Activated T-cell treated with anti-CD3 and anti-CD28 coated beads, Interleukin-2, amount 50 U/mL, for 1 hour (primary cell): ENCODE measurements at places on chromosomes 16 and 17.

GRCh38 chr17:21357281-21357680, 18.9 kb upstream of the KCNJ12 start:
- no peak for DNase-seq

DNA sequence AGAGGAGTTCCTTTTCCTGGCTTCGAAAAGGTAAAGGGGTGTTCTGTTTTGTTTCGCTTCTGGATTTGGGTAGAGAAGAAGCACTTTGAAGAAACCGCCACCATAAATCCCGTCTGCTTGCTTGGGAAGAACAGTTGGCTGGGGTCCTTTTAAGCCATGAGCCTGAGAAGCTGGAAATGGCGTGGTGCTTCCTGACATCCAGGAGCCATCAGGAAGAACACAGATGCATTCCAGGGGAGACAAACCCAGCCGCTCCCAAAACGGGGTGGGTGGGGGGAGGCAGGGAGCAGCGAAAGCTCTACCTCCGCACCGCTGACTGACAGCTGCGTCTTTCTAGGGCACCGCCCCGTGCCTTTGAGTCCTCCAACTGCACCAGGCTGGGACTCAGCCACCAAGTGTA, 91.6 kb downstream of the ZDHHC7 start:
- DNase-seq = no peak

GRCh38 chr16:11593581-11593980, 6.9 kb upstream of the LITAF start:
- DNase-seq = no peak

DNA sequence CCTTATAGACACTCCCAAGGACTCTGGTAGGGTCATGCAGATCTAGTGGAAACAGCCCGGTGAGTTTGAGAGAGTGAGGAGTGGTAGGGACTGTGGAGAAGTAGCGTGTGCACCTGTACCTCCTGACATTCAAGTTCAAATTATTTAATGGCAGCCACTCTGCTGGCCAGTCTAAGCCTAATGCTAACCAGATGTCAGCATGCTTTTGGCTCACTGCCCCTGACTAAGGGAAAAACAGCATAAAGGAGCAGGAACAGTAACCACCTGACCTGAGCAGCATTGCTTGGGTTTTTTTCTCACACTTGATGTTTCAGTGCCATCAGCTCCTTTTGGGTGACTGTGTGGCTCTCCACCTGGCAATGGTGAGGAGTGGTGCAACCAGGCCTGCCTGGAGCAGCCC, 23.8 kb upstream of the SLC12A3 start:
- DNase-seq = no peak

DNA sequence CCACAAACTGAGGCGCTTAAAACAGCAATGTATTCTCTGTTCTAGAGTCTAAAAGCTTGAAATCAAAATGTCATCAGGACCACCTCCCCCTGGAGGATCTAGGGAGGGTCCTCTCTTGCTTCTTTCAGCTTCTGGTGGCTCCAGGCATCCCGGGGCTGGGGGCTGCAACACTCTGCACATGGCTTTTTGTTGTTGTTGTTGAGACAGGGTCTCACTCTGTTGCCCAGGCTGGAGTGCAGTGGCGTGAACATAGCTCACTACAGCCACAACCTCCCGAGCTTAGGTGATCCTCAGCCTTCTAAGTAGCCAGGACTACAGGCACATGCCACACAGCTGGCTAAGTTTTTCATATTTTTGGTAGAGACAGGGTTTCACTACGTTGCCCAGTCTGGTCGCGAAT, 37.0 kb upstream of the SNN start:
- no peak for DNase-seq

DNA sequence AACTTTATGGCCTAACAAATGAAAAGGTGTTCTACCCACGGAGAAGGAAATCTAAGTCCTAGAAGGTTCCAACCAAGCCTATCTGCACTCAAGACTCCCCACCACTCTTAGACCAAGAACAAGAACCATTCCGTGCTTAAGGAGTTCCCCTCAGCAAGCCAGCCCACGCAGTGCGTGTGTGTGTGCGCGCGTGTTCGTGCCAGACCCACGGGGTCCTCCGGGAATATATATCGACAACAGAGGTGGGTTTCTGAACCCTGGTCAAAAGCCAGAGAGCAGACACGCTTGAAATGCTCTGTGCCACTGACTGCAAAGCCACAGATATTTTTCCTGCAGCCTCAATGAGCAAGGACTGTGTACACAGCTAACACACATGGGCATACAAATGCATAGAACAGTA, 70.7 kb downstream of the SLC39A11 start:
- DNase-seq = no peak

GRCh38 chr17:36525888-36526287, 8.8 kb downstream of the MYO19 start:
- DNase-seq = no peak

- no peak for DNase-seq
Measured at GRCh38 chr17:78882540-78883088, 20.4 kb downstream of the CEP295NL start.

DNA sequence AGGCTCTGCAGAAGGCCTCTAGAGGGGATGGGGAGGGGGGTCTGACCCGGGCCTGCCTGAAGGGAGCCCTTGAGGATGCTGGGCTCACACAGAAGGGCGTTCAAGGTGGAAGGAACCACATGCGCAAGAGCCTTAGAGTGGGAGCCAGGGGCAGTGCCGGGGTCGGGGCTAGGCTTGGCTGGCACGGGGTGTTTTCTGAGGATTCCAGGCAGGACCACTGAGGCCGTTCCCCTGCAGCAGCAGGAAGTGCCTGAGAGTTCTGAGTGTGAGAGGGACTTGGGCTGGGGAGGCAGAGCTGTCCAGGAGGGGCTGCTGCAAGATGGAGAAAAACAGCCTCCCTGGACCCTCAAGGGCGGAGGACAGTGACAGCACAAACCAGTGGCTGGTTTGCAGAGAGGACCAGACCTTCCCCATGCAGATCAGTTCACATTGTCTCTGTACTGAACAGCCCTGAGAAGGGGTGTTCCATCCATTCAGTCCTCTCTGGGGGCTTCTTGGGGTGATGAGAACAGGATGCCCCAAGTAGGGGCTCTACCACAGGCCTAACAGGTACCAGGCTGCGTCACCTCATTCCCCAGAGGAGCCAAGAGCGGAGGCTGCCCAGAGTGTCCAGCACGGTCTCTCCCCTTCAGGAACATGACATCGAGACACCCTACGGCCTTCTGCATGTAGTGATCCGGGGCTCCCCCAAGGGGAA, 3.4 kb downstream of the NDRG4 start:
- DNase-seq = no peak

DNA sequence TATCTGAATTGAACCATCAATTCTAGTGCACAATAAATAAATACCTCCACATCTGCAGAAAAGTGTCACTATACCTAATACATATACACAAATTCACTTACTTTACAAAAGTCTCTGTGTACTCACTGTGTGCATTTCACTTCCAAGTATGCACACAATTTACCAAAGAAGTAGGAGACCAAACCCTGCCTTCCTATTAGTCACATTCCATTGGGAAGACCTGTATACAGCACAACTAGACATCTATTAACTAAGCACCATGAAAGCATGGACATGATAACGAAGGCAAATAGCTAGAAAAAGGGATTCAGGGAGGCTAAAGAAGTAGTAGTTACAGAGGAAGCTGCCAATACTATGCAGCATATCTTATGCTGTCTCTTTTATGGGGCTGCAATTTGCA, 139.5 kb downstream of the SNX11 start:
- DNase-seq = no peak

GRCh38 chr16:3019594-3020246, 448 bp upstream of the TNFRSF12A start:
- DNase-seq = no peak

DNA sequence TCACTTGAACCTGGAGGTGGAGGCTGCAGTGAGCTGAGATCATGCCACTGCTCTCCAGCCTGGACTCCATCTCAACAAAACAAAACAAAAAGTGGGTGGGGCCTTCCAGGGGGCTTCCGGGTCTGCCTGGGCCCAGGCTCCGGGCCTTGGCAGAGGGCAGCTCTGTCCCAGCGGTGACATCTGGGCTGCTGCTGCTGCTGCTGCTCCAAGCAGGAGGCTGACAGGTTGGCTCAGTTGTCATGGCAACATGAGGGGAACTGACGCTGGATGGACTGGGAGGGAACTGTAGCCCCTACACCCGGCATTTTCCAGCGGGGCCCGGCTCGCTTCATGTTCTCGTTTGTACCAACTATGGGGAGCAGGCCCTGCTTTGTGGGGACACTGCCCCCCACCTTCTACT, 4.0 kb downstream of the BAIAP3 start:
- no peak for DNase-seq

- DNase-seq = peak; percentile 33
Measured at GRCh38 chr17:36933512-36934143, 3.6 kb upstream of the LHX1 start.

- DNase-seq = no peak
Measured at GRCh38 chr16:63361032-63361624, 1324.9 kb upstream of the CDH8 start.

- no peak for DNase-seq
Measured at GRCh38 chr16:23357761-23358290, 55.7 kb downstream of the SCNN1B start.

DNA sequence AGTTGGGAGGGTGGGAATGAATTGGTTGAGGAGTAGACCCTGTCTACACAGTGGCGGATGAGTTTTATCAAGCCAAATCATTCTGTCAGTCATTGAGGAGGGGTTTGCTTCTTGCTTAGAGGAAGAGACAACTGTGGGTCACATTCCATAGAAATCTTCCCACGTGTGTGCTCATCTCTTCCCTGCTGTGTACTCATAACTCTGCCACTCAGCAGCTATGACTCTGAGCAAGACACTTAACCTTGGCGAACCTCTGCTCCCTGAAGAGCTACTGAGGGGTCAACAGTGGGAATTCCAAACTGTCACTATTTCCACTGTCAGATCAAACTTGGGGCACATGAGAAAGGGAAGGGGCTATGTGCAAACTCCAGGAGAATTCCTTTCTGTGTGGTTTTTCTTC, 72.6 kb upstream of the COX10 start:
- no peak for DNase-seq

DNA sequence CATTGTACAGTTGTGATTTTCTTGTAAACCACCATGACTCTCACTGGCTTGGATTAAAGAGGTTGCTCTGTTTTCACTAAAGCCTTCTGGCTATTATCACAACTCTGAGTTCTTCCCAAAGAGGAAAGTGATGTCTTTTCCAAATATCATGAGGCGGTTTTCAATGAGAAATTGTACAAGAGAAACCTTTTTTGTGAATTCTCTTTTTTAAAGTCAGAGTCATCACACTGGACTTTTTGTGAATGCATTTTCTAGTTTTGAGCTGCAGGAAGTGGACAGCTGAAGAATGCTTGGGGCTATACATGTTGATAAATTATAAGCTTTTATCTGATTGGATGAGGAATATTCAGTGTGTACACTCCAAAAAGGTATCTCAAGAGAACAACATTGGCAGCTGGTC, 100.2 kb downstream of the PHKB start:
- DNase-seq = no peak

GRCh38 chr16:81415751-81416150, 28.9 kb upstream of the CMIP start:
- DNase-seq = no peak

DNA sequence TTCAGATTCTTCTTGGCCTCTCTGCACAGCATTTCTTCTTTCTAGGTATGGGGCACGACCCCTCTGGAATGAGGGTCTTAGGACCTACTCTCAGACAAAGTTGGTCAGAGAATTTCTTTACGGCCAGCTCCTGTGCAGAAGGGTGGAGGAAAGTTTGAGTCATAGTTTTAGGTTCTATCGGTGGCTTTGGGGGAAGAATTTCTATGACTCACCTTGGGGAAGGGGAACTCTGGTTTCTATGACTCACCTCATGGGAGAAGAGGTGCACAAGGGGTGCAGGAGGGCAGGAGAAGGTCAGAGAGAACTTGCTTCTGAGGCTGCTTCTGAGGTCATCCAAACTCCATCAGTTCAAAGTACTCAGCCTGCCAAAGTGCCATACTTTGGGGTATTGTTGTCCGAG, 2.5 kb upstream of the ABCC12 start:
- DNase-seq = no peak

GRCh38 chr16:79217375-79218011, 383.0 kb downstream of the MAF start:
- no peak for DNase-seq

GRCh38 chr16:67302076-67302475, 22.7 kb downstream of the PLEKHG4 start:
- no peak for DNase-seq

DNA sequence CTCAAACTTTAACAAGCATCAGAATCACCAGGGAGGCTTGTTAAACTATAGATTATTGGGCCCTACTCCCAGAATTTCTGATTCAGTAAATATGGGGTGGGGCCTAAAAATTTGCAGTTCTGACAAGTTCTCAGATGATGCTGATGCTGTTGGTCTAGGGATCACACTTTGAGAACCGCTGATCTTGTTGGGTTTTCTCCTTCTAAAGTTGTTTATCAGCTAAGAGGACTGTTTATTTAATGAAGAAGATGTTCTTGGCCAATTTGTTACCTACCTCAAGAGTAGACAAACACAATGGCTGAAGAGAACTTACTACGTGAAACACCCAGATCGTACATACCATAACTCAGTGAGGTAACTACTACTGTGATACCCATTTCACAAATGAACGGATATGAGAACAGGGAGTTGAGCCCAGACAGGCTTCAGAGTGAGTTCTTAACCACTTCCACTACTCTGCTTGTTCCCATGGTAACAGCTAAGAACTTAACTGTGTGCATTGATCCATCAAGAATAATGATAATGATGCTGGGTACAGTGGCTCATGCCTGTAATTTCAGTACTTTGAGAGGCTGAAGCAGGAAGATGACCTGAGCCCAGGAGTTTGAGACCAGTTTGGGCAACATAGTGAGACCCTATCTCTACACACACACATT, 85.3 kb upstream of the NSRP1 start:
- no peak for DNase-seq

- no peak for DNase-seq
Measured at GRCh38 chr16:3607634-3608033, 3.8 kb downstream of the SLX4 start.

- DNase-seq = no peak
Measured at GRCh38 chr16:21639493-21639892, 12.9 kb downstream of the IGSF6 start.

DNA sequence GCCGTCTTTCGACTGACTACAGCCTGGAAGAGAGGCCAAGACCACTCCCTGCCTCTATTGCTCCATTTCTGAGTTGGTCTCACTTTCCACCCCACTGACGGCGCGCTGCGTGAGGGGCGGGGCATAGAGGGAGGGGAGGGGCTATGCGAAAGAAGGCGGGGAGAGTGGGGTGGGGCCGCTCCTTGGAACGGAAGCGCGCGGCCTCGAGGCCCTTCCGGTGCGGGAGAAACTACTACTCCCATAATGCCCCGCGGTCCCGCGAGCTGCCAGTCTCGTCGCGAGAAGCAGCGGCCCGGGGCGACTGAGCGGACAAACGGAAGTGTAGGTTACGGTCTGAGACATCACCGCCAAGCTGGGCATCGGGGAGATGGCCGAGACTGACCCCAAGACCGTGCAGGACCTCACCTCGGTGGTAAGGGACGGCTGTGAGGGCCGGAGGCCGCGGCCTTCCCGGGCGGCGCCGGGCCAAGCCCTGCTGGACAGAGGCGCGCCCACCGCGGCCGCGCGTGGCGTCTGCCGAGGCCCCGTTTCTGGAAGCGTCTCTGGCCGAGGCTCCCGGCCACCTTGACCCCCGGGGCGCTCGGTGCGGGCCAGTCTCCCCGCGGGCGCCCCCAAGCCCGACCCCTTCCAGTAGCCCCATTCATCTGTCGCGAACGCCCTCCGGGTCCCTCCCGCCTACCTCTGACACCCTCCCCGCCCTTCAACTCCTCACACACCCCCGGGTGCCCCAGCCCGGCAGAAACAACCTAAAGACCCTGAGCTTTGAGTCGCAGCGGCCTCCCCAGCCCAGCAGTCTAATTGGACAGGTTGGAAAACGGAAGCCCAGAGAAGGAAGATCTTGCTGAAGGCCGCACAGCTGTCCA, at the start of gene HSBP1:
Gene HSBP1 (plus strand): TSS at position 269 of the 863 bp plus-strand sequence. CDS start 99 bp downstream, at position 368.
- peak; percentile 91 for DNase-seq
